Posterior vena cava (tissue), 2 donors: ENCODE measurements at places on chromosomes 3 and 15.

GRCh38 chr3:5181469-5182141 lies 5.9 kb upstream of the EDEM1 start:
- no peak for DNase-seq

- no peak for DNase-seq
Observed at GRCh38 chr15:59940928-59941327, 63.2 kb upstream of the FOXB1 start.

DNA sequence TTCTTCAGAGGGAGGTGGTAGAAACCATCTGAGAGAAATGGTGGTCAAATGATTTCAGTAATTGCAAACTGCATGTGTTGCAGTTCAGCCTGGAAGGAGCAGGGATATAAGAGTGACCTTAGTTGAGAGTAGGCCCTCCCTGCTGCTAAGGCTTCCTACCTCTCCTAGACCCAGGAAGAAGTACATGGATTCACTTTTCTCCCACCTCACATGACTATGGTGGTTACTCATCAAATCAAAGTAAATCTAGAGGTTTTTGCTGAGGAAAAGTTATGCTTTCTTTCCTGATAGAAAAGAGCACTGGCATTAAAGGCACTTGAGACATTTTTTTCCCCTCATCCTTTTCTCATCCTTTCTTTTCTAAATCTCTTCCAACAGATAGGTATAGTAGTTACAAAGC lies 43.2 kb upstream of the LEKR1 start:
- no peak for DNase-seq

DNA sequence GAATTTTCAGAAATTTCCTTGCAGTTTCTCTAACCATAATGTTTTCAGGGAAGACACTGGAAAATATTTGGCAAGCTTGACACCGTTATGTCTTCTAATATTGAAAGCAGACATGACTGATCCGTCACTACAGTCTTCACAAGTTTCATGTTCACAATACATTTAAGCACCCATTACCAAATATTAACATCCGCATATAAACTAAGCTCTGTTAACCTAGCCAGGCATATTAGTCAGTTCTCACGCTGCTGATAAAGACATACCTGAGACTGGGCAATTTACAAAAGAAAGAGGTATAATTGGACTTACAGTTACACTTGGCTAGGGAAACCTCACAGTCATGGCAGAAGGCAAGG lies 162.7 kb upstream of the LYSMD4 start:
- no peak for DNase-seq

GRCh38 chr3:46096336-46096735 lies 69.1 kb upstream of the XCR1 start:
- DNase-seq = no peak

DNA sequence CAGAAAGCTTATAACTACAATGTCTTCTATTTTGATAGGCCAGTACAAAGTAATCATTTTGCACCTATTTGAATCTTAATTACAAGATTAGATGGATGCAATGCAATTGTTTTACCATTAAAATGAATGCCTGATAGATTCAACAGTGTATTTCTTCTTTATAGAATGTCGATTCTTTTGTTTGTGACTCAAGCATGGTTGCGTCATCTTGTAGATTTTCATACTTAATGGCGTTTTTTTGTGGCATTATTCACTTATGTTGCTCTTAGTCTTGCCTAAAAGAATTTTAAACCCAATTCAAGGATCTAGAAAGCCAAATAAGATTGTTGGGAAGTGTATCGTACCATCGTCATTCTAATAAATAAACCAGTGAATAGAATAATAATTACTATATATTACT lies 21.4 kb downstream of the ZBTB38 start:
- DNase-seq = no peak

- no peak for DNase-seq
Observed at GRCh38 chr3:146929696-146930095, 324.6 kb upstream of the PLSCR5 start.

DNA sequence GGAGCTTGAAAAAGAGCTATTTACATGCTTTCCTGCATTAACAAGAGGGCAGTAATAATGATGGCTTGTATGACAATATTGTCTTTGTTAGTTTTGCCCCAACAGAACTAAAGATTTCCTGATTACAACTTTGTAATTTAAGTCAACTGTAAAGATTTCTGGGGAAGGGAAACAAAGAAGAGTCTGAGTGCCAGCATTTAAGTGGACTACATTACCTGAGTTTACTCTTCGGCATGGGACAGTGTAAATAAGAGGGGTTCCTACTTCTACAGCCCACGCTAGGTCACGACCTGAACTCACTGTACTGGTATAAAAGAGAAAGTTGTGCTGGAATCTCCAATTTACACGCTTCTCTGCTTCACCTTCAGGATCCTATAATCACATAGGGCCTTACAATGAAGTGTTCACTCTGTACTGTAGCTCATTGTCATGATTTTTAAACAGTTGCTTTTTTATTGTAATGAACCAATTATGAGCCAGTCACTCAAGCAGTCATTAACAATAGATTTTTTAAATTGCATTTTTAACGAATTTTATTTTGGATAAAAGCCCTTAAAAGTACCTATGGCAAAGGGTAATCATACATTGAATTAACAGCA lies 39.6 kb downstream of the DPH6 start:
- no peak for DNase-seq
